ENCODE measurements at places on chromosomes 11 and 22. TPM values are rescaled to one million over a fixed set of nuclear protein-coding genes. Genes with fewer than 3 reads are reported as not detected.

The NRXN2 gene
- 29.0 TPM for total RNA-seq

The FXYD6 gene
- total RNA-seq, result not detected

The FGF19 gene
- total RNA-seq, result not detected

The DENND6B gene
- 1.1 TPM for total RNA-seq

The PARVG gene
- not detected for total RNA-seq

The ANO1 gene
- 5.3 TPM for total RNA-seq

The PDGFD gene
- 61.0 TPM for total RNA-seq

The CECR2 gene
- total RNA-seq, result under 0.01 TPM

The BTBD18 gene
- total RNA-seq, result not detected

The CDHR5 gene
- not detected for total RNA-seq

The SYT8 gene
- total RNA-seq, result 0.38 TPM

The CRYBB2 gene
- total RNA-seq, result not detected

The KCNQ1OT1 gene
- total RNA-seq, result 2.1 TPM

The HPX gene
- total RNA-seq, result 0.45 TPM

The POU2AF2 gene
- not detected for total RNA-seq

The ROM1 gene
- total RNA-seq, result 6.7 TPM

The OR51B4 gene
- not detected for total RNA-seq

The SCN4B gene
- not detected for total RNA-seq

The BATF2 gene
- total RNA-seq, result 0.15 TPM

The RASSF10 gene
- not detected for total RNA-seq

The FERMT3 gene
- total RNA-seq, result 10.7 TPM

The CFL1 gene
- 1,682 TPM for total RNA-seq

The FOSL1 gene
- total RNA-seq, result 5.3 TPM

The FGF3 gene
- not detected for total RNA-seq

The LTBP3 gene
- 64.4 TPM for total RNA-seq

The KCTD14 gene
- 1.1 TPM for total RNA-seq

The MPPED1 gene
- not detected for total RNA-seq

The HIC2 gene
- 3.0 TPM for total RNA-seq

The OR4D5 gene
- total RNA-seq, result not detected

The CATSPER1 gene
- 0.68 TPM for total RNA-seq

The CXCR5 gene
- not detected for total RNA-seq

Data from smooth muscle cell of the coronary artery (primary cell).